ENCODE measurements at places on chromosomes 12 and 14. TPM values are rescaled to one million over a fixed set of nuclear protein-coding genes. Genes with fewer than 3 reads are reported as not detected.

GRCh38 chr12:55666508-55666907 lies 29.8 kb downstream of the OR10P1 start:
- no peak for DNase-seq

DNA sequence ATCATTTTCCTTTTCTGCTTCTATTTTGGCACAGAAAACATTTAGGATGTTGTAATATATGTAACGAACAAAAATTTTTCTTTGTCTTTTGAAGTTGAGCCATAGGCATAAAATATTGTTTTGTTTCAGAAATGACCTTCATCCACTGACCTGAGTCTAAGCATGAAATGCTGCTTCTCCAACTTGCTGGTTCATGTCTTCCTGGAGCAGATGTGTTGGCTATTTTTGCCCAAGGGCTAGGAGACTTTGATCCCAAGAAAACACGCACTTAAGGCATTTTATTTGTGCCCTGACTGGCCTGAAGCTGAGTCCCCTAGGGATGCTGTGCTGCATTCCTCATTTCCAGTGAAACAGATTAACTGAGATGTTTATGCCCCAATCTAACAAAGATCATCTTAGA lies 27.2 kb upstream of the ALG10B start:
- DNase-seq: no peak

DNA sequence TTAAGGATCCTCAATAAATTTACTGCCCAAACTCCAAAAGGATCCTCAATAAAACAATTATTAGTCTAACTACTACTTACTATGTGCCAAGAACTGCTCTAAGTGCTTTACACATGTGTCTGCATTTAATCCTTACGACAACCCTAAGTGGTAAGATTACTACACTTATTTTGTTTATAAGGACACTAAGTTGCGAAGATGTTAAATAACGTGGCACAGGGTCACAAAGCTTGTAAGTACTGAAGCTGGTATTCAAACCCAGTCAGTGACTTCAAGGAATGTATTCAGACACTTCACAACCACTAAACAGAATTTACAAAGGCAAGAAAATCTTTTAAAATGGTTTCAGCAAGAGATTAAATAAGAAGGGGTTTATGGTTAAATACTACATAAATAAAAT lies 13.0 kb downstream of the FERMT2 start:
- DNase-seq: no peak

- no peak for DNase-seq
Measured at GRCh38 chr14:30779210-30779609, 95.1 kb upstream of the COCH start.

- DNase-seq: no peak
Measured at GRCh38 chr14:60553808-60554207, 44.9 kb downstream of the SIX6 start.

DNA sequence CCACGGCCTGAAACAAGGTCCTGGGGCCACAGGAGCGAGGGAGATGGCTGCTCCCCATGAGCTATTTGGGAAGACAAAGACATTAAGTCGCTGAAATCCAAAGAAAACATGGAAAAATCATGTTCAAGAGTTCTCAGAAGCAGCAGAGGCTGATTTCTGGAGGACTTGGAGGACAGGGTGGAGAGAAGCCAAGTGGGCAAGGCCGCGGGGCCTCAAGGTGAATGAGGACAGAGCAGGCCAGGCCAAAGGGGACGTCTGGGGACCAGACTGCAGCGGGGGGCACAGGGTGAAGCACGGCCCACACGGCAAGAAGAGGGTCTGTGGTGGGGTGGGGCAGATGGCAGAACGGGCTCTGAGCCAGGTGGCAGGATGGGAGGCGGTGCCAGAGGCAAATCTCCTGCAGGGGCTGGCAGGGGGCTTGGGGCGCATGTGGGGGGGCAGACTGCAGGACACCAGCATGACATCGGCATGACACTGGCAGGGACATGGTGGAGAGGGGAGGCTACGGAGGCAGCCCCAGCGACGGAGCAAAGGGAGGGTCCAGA lies 48.9 kb downstream of the RNF34 start:
- DNase-seq: no peak

- DNase-seq: peak; percentile 47
Measured at GRCh38 chr14:92254786-92255185, 68.2 kb upstream of the SLC24A4 start.

- no peak for DNase-seq
Measured at GRCh38 chr12:66539431-66539830, 139.4 kb downstream of the GRIP1 start.

GRCh38 chr12:14995583-14996425 lies 23.0 kb downstream of the PDE6H start:
- peak; percentile 55 for DNase-seq

- DNase-seq: no peak
Measured at GRCh38 chr12:114218136-114218535, 187.8 kb downstream of the TBX5 start.

DNA sequence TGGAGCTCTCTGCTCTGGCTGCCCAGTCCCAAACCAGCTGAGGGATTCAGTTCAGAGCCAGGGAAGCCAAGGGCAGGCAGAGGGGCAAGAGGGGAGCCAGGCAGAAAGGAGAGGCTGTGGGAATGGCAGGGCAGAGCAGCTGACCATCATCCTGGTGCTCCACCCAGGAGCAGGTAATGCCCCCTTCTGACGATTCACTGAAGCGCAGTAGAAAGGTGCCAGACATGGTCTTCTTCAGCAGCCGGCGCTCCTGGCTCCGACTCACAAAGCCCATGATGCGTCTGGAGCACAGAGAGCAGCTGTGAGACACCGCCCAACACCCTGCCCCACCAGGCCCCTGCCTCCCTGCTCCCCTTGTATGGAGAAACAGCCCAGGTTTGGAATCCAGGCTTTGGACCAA lies 8.0 kb downstream of the IL23A start:
- DNase-seq: no peak

GRCh38 chr14:83253870-83254269 lies 1720.2 kb upstream of the SEL1L start:
- no peak for DNase-seq

- no peak for DNase-seq
Measured at GRCh38 chr14:51335531-51335930, 95.5 kb downstream of the TMX1 start.

- no peak for DNase-seq
Measured at GRCh38 chr14:100062590-100062989, 2.6 kb upstream of the EVL start.

- DNase-seq: no peak
Measured at GRCh38 chr12:53173085-53173715, 7.3 kb upstream of the ZNF740 start.

GRCh38 chr12:121580959-121581685 lies at the start of gene KDM2B:
Gene KDM2B (minus strand): TSS chr12:121581023. CDS start chr12:121580911, 112 bp downstream.
- DNase-seq: no peak

DNA sequence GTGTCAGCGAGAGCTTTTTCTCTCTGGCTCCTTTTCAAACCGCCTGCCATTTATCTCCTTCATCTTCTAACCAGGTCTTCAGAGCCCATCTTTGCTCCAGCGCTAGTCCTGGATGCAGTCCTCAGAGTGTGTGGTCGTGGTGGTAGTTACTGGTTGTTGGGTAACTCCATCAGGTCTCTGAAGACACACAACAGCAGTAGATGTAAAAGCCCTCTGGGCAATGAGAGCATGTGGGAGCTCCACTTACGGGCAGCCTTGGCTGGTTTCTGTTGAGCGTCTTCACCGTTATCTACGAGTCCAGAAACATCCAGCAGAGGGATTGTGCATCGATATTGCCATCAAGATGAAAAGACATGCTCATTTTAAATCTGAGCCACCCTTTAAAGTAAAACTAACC lies 61.2 kb downstream of the FBXL14 start:
- no peak for DNase-seq

- DNase-seq: no peak
Measured at GRCh38 chr12:80325167-80325959, 118.7 kb upstream of the PTPRQ start.

GRCh38 chr12:109433618-109434017 lies 43.5 kb downstream of the KCTD10 start:
- DNase-seq: no peak

DNA sequence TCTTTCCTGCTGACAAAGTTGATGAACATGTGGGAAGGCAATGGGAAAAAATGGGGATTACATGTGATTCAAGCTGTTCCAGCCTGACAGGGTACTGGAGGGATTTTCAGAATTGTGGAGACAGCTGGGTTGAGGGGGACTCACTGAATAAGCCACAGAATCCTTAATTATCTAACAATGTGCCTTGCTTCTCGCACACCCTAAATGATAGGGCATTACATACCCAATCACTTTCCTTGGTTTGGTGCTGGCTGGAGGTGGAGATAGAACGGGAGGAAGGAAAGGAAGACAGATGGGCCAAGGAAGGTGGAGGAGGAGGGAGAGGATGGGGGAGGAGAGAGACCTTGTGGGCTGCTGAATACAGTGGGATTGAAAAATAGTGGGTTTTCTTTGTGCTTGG lies 20.7 kb downstream of the PELI2 start:
- DNase-seq: no peak

DNA sequence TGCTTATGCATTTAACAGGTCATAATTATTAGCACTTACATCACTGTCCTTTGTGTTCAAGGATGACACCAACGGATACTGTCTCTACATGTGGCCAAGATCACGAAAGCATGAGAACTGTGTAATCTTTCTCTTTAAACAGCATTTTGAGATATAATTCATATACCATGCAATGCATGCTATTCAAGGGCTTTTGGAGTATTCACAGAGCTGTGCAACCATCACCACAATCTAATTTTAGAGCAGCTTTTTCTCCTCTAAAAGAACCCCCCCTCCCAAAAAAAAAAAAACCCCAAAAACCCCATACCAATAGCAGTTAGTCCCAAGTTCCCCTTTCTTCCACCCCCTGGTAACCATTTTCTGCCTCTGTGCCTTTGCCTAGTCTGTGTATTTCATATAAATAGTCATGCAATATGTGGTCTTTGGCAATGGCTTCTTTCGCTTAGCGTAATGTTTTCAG lies 60.6 kb downstream of the SPRING1 start:
- no peak for DNase-seq

GRCh38 chr14:69741055-69741454 lies 25.9 kb upstream of the SRSF5 start:
- no peak for DNase-seq

DNA sequence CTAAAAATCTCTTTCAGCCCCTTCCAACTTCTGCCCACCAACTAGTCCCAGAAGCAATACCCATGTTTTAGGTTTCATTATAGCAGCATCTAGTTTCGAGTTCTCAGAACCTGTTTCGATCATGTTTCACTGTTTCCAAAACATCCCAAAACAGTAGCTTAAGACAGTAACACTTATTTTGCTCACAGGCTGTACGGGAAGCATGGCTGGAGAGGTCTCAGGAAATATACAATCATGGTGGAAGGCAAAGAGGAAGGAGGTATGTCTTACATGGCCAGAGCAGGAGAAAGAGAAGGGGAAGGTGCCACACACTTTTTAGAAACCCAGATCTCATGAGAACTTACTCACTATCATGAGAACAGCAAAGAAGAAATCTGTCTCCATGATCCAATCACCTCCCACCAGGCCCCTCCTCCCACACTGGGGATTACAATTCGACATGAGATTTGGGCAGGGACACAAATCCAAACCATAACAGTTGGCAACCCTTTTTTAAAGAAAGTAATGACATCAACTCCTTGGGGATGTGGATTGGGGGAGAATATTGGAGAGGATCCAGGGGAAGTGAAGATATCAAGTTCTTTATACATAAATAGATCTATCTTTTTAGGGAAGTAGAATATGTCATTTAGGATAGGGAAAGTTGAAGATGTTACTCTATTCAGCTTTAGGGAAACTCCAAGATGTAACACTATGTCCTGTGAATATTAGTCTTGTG lies 269.9 kb upstream of the PLEKHG7 start:
- no peak for DNase-seq

GRCh38 chr14:61287196-61287595 lies 6.1 kb upstream of the TMEM30B start:
- no peak for DNase-seq

- DNase-seq: no peak
Measured at GRCh38 chr12:31315044-31315715, 10.8 kb downstream of the SINHCAF start.

DNA sequence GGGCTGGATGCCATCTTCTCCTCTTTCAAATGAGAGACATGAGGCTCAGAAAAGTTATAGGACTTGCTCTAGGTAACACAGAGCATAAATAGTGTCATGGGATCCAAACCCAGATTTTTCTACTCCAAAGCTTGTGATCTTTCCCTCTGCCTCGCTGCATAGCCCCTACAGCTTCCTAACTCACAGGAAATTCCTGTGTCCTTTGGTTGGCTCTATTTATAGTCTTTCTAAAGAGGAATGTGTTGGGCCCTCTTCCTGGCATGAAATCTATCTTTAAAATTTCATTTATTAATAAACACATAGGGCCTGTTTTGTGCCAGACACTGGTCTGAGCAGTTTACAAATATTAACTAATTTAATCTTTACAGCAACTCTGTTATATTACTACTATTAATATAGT lies 9.8 kb upstream of the KCNA5 start:
- no peak for DNase-seq

DNA sequence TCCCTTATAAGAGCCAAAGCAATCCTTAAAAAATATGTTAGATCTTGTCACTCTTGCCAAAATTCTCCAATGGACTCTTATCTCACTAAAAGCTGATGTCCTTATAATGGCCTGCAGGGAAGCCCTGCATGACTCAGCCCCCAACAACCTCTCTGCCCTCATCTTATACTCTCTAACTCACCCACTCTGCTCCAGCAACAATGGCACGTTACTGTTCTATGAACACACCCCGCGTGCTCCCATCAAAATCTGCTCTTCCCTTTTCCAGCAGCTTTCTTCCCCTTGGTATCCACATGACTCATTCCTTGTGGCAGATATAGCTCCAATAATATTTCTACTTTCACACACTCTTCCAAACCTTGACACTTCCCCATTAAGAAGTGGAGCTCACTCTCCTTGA lies 108.1 kb downstream of the DENND5B start:
- no peak for DNase-seq

DNA sequence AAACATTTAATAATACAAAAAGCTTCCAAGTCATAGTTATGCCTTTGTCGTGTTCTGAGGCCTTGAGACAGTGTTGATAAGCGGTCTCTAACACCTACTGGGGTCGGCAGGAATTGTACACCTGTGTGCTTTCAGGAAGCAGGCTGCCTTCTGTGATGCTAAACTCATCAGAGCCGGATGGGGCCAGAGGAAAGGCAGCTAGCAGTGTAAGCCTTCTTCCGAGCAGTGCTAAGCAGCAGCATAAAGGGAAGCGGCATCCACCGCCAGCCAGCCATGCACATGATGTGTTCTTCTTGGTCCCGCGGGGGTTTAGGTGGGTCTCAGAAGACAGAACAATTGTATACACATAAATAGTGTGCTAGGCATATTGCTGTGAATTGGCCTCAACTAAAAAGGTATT lies 159.3 kb downstream of the SLC15A4 start:
- no peak for DNase-seq

GRIP1 gene
- 9.8 TPM for total RNA-seq

FOXA1 gene
- 14.1 TPM for total RNA-seq

KRT71 gene
- total RNA-seq: not detected

VRTN gene
- total RNA-seq: not detected

KLRG1 gene
- 3.8 TPM for total RNA-seq

LTBR gene
- 29.6 TPM for total RNA-seq

AGAP2 gene
- 1.4 TPM for total RNA-seq

LMO3 gene
- 57.0 TPM for total RNA-seq

METTL3 gene
- 64.4 TPM for total RNA-seq

RIMKLB gene
- total RNA-seq: 99.1 TPM

CCDC175 gene
- total RNA-seq: 0.74 TPM

KLC1 gene
- 162 TPM for total RNA-seq

ARHGAP9 gene
- 2.9 TPM for total RNA-seq

PLEKHD1 gene
- total RNA-seq: 0.11 TPM

RAD51AP1 gene
- 22.8 TPM for total RNA-seq

GLIPR1 gene
- total RNA-seq: 23.3 TPM

ASCL1 gene
- total RNA-seq: 0.32 TPM

Data from urinary bladder (tissue), 4 donors.